ENCODE measurements at places on chromosomes 4 and X.

DNA sequence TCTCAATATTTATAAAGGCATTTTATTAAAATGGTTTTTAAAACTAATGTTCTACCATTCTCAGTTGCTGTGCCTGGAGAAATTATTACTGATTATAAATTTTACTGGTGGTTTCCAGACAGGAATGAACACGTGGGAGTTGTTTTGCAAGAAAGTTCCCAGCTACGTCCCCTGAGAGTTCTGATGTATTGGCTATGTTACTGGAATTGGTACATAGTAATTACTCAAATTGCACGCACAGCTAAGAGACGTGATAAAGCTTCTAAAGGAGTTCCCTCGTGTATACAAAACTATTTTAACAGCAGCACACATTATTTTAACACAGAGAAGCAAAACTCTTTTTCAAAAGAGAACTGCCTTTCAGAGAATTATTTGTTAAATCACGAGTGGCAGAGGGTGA, 292.2 kb downstream of the NLGN4X start:
- DNase-seq = no peak

GRCh38 chrX:110401135-110401534, 42.5 kb downstream of the RTL9 start:
- DNase-seq = no peak

- no peak for DNase-seq
Observed at GRCh38 chr4:135548711-135549110, 1347.1 kb upstream of the PABPC4L start.

DNA sequence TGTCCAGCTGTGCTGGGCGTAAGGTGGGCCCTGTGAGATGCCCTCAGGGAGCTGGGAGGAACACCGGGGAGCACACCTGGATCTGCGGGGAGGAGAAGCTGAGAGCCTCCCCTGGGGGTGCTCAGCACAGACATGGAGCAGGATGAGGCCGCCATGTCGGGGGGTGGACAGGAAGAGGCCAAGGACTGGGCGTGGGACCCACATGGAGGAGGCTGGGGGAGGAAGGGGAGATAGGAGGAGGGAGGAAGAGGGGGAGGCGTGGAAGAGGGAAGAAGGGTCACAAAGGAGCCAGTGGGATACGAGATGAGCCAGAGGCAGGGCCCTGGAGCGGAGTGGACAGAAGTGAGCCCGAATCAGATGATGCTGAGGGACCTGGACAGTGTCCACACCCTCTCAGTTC, 66.3 kb downstream of the ZFYVE28 start:
- DNase-seq = no peak

- no peak for DNase-seq
Observed at GRCh38 chr4:18421519-18421918, 400.0 kb upstream of the LCORL start.

DNA sequence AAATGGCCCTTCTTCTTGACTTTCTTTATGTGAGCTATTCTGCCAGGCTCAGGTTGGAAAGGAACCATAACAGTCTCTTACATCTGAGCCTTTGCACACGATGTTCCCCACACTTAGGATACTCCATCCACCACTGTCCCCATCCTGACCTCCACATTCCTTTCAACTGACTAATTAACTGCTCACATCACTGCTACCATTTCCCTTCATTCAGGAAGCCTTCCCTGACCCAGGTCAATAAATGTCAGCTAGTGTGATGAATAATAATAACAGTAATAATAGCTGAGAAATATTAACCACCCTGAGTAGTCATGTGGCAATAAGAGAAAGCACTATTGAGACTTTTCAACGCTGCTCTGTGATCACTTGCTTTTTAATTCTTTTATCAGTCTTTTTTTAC, 291.7 kb downstream of the KCNIP4 start:
- peak; percentile 25 for DNase-seq

DNA sequence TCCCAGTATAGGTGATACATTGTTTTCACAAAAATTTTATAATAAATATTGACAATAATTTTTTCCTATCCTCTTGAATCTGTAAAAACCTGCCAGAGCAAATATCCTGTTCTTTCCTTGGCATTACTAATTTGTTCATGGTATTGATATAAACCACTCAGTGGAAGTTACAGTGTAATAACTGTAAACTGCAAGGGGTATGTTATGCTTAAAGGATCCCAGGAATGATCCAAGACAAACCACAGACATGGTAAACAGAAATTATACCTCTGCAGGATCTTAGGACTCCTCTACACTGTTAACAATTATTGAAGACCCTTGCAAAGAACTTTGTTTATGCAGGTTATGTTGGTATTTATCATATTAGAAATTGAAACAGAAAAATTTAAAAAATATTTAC, 17.7 kb upstream of the MAD2L1 start:
- DNase-seq = no peak

DNA sequence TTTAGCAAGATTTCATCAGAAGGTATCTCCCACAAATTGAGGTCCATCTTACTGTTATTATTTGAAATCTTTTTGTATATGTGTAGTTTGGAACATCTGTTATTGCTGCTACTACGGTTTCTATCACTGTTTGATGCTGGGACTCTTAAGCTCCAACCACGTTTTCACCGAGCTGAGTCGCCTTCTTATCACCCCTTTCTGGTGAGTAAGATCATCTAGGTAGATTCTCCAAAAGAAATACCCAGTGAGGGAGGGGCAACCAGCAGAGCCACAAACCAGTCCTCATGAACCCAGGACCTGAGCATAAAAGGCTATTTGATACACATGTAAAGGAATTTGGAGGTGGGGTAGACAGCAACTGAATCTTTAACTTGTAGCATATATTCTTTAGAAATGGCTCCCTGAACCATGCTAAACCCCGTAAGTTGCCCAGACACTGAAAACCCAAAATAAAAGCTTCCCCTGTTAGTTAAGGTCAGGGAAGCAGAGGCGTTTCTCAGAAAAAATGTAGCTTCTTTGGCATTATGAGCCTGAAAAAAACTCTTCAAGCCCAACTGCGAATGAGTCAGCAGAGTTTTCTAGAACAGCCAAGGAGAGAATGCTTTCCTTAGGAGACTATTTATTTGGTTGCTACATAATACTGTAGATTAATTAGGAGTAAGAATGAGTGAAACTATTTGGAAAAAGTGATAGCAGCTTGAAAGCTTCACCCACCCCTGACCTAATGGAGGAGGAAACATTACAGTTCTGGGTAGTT, 53.8 kb upstream of the ATXN3L start:
- DNase-seq = peak; percentile 77

GRCh38 chr4:26978387-26979053, 117.9 kb downstream of the STIM2 start:
- no peak for DNase-seq

- DNase-seq = no peak
Observed at GRCh38 chrX:545452-545885, 85.1 kb upstream of the SHOX start.

DNA sequence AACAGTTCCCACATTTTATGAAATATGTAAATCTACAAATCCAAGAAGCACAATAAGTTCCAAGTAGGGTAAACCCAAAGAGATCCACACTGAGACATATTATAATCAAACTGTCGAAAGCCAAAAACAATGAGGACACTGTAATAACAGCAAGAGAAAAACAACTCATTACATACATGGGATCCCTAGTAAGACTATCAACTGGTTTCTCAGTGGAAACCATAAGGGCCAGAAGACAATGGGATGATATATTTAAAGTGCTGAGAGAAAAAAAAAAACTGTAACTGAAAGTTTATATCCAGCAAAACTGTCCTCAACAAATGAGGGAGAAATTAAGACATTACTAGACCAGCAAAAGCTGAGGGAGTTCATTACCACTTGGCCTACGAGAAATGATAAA, 34.7 kb downstream of the GLRA2 start:
- DNase-seq = no peak

GRCh38 chr4:186414390-186414789, 141.0 kb downstream of the MTNR1A start:
- no peak for DNase-seq

DNA sequence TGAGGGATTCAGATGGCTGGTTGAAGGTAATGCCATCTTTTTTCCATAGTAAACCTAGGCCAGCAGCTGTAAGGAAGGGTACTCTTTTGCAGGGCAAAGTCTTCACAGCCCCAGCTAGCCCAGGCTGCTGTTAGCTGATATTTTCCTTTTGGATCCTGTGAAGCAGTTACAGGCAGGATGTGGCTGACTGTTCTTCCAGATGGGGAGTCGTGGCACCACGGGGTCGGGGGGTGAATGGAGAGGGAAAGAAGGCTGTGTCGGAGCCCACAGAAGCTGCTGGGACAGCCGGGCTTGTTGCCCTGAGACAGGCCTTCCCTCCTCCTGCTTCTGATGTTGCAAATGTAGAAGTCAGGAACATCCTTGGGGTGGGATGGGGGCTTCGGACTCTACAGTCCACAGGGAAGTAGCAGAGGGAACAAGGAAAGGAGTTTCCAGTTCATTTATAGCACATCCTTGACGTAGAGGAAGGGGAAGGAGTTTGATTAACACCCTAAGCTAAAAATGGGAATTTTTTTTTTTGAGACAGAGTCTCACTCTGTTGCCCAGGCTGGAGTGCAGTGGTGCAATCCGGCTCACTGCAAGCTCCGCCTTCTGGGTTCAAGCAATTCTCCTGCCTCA, 64.6 kb upstream of the TMEM150C start:
- no peak for DNase-seq

DNA sequence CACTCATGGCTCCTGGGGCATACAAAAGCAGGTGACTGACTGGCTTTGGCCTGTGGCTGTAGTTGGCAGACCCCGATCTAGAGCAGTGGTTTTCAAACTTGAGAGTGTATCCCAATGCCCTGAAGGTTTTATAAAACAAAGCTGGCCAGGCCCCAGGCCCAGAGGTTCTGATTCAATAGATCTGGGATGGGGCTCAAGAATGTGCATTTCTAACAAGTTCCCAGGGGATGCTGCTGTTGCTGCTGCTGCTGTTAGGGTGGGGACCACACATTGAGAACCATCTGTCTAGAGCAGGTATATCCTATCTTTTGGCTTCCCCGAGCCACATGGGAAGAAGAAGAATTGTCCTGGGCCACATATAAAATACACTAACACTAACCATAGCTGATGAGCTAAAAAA, 7.3 kb downstream of the AIFM1 start:
- DNase-seq = no peak

DNA sequence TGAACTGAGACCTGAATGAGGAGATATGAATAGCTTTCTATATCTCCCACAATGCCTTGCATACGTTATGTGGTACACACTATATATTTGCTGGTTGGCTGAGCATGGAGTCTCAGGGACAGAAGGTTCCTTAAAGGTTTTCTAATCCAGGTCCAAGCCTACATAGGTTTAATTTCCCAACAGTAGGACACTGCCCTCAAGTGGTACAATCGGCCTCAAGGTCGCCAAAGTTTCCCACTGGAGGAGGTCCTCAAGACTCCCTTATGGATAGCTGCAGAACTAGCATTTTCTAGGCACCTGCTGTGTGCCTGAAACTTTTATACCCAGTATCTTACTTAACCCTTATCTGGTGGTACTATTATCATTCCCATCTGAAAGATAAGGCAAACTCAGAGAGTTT, 21.0 kb upstream of the EFNB1 start:
- no peak for DNase-seq

DNA sequence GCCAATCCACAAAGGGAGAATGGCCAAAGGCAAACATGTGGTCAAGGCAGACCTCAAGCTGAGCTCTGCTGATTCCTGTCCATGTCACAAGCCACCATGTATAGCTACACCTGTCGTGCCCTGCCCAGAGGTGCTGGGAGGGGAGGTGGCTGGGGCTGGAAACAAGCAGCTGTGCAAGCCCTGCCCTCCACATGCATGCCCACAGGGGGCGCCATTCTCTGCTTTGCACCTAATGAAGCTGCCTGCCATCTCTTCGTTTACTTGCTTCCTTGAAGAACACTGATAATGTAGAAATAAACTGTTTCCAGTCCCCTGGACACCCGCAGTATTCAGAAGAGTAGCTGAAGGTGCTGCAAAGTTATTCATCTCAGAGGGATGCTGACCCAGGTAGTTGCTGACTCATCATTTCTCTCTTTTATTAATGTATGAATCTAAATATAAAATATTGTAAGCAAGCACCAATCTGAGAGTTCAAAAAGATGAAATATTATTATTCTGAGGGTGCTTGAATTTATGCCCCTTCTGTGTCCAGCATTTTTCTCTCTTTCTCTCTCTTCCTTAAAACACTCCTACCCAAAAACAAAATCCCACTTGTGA, 278.6 kb downstream of the ADGRA3 start:
- no peak for DNase-seq

DNA sequence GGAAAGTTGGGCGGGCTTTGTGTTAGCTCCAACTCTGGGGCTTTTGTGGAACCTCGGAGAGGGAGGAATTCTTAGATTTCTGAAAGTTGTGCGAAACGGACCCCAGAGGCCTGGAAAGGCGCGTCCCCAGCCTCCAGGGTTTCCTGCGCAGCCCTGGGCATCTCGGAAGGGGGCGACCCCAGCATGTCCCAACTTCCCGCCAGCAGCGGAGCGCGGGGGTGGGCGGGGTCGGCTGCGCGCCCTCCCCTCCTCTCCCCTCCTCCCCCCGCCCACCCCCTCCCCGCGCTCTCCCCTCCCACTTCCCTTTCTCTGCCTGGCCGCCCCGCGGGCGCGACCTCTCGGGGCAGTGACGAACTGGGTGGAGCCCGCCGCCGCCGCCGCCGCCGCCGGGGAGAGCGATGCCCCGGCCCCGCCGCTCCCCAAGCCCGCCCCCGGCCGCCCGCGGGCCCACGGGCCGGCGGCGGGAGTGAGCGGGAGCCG, 16.8 kb downstream of the PTTG2 start:
- DNase-seq = peak; percentile 82

DNA sequence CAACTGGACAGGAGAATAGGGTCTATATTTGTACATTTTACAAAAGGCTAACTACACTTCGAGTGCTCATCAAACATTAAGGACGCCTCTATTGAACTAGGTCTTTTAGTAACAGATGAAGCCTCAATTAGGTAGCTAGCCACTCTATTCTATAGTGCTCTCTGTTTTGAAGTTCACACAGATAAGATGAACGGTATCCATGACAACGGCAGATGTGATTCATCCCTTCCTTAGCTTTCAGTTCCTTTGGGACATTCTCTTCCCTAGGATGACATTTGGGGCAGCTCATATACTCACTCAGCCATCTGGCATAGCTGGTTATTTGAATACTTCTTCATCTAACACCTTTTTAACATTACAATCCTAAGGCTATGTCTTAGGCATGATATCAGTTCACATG, 62.4 kb upstream of the WDFY3 start:
- peak; percentile 82 for DNase-seq

DNA sequence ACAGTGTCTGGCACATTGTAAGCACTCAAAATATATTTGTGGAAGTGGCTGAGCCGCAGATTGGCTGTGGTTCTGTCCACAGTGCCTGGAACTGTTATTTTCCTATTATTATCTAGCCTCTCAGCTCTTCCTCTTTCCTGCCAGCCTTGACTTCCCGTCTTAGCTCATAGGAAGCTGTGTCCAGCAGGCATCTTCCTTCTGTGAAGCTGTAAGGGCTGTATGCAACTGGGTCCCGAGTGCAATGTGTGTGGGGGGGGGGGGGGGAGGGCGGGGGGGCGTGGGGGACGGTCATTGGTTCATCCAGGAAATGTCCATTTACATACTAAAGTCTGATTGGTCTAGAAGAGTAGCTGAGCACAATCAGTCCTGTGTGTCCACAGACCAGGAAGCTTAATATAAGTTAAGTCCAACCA, 210.7 kb downstream of the PDGFRA start:
- peak; percentile 54 for DNase-seq

Measured in fibroblast of skin of back (primary cell).